Stimulated activated CD4-positive, alpha-beta T cell treated with anti-CD3 and anti-CD28 coated beads, Interleukin-1b, Interleukin-23, amount 100 ng/mL, for 4 hours (primary cell): ENCODE measurements at places on chromosomes 7 and 10.

DNA sequence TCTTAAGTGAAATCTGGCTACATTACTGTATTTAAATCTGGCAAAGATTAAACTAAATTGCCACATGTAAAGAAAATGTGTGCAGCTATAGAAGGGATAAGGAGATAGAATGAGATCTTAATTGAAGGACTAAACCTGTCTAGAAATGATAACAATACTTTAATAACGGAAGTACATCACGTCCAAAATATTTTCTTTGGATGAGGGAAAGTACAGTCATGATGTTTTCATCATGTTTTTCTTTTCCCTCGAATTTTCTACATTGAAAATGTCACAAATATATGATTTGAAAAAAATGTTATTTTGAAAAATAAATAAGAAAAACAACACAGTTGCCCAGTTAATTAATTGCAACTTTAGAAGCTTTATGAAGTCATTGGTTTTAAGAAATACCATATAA is 143.9 kb downstream of the ETV1 start:
- no peak for DNase-seq

GRCh38 chr10:9193120-9193519 is 1138.6 kb downstream of the GATA3 start:
- no peak for DNase-seq

DNA sequence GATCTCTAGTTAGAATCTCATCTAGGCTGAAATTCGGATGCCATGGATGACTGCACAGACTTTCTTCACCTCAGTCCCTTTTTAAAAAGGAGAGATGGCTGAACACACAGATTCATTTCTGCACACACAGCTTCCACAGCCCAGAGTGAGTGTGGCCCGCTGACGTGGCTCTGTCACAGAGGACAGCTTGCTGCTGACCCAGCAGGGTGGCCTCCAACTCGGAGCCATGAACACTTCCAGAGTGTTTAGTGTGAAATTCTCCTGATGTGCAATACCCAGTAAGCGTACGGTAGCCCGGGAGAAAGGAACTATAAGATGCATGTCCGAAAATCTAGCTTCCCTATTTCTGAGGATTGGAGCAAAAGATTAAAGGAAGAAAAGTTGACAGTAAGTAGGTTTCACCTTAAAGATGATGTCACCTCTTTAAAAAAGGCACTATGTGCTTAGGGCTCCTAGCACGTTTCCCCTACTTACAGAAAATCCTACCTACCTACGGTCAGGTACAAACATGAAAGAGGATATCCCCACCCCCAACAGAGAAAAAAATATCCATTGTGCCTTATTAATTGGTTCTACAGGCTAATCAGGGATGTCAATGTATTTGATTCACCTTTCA is 162.2 kb downstream of the RAPGEF5 start:
- no peak for DNase-seq

- DNase-seq: no peak
Measured at GRCh38 chr7:89238156-89238555, 442.6 kb upstream of the TEX47 start.

- DNase-seq: no peak
Measured at GRCh38 chr10:124710266-124710881, 33.8 kb downstream of the FAM53B start.

- no peak for DNase-seq
Measured at GRCh38 chr10:78771808-78772455, 296.8 kb upstream of the ZMIZ1 start.

DNA sequence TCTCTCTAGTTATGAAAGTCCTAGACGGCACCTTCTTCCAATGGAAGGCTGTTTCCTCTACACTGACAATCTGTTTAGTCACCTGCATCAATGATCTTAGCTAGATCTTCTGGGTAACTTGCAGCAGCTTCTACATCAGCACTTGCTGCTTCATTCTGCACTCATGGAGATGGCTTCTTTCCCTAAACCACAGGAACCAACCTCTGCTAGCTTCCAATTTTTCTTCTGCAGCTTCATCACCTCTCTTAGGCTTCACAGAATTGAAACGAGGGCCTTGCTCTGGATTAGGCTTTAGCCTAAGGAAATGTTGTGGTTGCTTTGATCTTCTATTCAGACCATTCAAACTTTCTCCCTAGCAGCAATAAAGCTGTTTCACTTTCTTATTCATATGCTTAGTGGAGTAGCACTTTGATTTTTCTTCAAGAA is 24.6 kb downstream of the NAMPT start:
- no peak for DNase-seq

DNA sequence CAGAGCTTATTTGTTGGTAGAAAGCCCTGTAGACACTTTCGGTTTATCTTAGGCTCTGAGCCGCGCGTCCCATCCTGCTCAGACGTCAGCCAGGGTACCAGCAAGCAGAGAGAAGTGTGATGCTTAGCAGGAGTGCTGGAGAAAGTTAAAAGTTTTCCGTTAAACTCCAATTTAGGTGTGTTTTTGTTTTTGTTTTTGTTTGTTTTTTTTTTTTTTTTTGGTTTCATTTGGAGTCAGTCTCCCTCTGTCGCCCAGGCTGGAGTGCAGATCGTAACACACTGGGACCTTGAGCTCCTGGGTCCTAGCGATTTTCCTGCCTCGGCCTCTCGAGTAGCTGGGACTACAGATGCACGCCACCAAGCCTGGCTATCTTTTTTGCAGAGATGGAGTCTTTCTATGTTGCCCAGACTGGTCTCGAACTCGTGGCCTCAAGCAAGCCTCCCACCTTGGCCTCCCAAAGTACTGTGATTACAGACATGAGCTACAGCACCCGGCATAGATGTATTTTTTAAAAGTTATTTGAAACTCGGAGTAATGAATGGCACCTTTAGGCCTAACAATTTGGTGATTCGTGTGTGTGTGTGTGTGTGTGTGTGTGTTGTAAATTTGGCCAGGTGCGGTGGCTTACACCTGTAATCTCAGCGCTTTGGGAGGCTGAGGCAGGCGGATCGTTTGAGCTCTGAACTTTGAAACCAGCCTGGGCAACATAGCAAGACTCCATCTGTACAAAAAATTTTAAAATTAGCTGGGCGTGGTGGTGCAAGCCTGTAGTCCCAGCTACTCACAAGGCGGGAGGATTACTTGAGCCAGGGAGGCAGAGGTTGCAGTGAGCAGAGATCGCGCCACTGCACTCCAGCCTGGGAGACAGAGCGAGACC is 1.3 kb upstream of the HIP1 start:
- DNase-seq: no peak

GRCh38 chr7:16811551-16811950 is 6.8 kb upstream of the AGR2 start:
- no peak for DNase-seq

DNA sequence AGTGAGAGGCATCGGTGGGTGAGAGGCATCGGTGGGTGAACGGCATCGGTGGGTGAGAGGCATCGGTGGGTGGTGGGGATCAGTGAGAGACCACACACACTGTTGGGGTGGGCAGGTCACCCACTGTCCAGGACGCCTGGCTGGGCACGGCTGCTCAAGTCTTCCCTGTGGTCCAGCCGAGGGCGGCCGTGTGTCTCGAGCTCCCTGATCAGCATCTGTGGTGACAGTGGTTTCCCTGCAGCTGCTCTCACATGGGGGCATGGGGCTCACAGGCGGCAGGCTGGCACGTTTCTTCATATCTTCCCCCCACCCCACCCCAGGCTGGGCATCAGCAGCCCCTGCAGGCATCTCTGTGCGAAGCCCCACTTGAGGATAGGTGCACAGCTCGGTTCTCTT is 78.2 kb downstream of the NKX6-2 start:
- no peak for DNase-seq

DNA sequence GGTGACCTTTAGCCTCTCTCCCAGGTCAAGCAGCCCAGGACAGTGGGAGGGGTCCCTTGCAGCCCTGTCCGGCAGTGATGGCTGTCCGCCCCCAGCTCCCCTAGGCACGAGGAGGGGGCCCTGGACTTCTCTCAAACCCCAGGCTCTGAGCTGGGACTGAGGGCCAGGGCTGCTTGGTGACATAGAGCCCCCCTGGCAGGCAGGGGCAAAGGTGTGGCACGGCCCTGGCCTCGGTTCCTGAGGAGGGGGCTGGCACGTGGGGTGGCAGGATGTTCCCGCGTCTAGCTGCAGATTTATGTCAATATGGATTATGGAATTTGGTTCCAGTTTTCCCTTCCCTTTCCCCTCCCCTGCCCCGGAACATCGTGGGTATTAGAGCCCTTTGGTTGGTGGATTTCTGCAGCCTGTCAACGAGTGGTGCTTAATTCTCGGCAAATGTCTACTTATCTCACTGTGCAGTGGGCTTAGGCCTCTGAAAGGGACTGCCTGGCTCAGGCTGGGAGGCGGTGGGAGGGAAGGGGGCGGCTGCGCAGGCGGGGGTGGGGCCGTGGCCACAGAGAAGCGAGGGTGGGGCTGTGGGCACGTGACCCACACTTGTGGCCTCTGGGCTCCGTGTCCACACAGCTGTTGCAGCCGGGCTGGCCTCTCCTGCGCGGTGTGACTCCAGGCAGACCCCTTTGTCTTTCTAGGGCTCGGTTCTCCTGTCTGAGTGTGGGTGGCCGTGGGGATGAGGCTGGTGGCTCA is 19.3 kb downstream of the UNCX start:
- DNase-seq: no peak

DNA sequence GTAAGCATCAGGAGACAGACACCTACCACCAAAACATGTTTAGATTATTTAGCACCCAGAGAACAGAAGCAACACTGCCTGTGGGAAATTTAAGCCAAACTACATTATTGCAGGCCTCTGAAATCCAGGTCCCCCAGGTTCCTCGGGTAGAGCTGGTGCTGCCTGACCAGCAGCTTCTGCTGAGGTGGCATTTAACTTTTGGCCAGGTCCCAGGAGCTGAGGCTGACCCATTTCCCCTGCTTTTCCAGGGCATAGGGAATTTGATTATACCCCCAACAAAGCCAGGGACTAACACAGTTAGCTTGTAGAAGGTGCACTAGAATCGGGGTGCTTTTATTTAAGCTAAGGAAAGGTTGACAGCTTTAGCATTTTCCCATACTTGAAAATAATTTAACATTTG is 4.7 kb downstream of the LRRC4 start:
- no peak for DNase-seq

- no peak for DNase-seq
Measured at GRCh38 chr7:87448388-87448787, 27.1 kb downstream of the ABCB4 start.

DNA sequence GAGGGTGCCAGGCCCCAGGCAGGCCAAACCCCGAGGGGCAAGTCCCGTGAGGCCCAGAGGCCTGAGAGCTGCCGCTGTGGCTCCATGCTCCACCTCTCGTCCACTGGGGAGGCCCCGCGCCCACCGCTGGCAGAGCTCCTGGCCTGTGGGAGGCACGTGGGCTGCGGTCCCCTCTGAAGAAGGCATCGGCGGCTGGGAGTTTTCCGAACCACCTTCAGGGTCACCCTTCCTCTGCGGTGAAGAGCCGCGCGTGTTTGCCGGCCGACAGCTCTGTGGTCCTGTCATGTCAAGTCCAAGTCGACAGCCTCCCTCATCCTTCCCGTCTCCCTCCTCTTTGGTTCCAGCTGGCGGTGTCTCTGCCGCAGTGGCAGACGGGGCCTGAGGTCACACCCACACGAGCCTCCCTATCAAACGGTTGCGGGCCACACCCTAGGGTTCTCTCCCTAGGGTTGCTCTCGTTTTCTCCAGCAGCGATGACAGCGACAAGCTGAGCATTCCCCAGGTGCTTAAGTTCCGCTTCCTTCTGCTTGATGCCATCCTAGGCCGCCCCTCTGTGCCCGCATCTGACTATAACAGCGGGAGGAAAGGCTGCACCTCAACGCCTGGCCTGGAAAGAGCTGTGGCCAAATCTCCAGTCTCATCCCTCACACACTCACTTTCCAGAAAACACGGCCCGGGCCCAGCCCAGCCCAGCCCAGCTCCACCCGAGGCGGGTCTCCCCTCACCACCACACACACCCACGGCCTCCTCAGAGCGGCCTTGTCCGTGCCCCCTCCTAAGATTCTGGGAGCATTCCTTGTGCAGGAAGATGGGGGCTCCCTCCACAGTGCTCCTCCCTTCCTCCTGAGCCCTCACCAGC is 185.0 kb downstream of the ELFN1 start:
- no peak for DNase-seq

DNA sequence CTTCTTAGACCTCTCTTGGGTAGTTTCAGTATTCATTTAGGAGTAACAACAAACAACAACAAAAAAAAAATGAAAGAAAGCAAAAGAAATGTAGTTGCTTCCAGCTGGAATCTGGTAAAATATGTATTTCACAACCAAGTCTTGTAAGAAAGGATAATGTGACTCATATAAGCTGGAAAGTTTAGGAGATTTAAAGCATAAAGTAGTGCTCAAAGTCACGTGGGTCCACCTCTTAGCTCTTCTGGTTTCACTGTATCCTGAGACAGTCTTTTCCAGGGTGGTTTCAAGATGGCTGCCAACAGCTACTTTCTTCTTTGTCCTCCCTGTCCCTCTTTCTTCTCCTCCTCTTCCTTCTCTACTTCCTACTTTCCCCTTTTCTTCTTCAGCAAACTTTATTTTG is 69.5 kb upstream of the CDK13 start:
- no peak for DNase-seq

- no peak for DNase-seq
Measured at GRCh38 chr7:128732521-128733277, 6.5 kb upstream of the CALU start.

DNA sequence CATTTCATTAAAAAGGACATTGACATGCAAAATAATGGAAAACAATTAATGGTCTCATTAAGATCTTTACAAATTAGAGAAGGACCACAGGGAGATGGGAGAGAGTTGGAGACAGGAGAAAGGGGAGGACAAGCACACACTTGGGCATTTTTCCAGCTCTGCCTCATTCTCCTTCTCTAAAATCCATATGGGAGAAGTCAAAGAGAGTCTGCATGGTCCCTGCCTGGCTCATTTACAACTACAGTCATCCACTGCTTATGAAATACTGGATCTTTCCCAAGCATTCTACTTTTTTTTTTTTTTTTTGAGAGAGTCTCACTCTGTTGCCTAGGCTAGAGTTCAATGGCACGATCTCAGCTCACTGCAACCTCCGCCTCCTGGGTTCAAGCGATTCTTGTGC is 518.9 kb upstream of the CELF2 start:
- DNase-seq: no peak

DNA sequence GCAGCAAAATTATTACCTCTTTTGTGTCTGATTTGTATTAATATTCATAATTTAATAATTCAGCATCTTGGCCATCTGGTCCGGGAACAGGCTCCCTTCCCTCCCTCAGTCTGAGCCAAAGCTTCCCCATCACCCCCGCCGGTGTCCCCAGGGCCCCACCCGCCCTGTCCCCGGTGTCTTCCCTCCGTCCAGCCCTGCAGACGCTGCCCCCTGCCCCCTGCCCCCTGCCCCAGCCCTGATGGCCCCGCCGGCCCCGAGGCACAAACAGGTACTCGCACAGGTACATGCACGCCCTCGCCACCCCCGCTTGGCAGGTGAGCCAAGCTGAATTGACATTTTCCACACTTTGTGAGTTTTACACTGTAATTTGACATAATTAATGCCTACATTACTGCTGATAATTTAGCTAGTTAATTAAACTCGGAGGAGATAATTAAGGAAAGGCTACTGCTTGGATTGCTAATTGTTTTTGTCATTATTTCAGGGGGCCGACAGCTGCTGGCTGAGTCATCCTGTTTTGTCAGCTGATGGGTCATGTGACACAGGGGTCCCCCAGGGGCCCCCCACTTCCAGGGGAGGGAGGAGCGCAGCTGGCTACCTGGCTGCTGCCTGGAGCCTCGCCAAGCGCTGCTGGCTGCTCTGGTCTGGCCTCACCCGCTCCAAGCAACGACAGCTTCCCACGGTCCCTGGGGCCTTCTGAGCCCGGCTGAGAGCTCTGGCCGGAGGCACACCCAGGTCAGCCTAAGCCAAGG is 36.6 kb downstream of the MICALL2 start:
- no peak for DNase-seq
